SK-N-DZ (cell line): ENCODE measurements at places on chromosomes 3 and 15.

- no peak for DNase-seq
Measured at GRCh38 chr3:13645801-13646637, 97.1 kb downstream of the FBLN2 start.

DNA sequence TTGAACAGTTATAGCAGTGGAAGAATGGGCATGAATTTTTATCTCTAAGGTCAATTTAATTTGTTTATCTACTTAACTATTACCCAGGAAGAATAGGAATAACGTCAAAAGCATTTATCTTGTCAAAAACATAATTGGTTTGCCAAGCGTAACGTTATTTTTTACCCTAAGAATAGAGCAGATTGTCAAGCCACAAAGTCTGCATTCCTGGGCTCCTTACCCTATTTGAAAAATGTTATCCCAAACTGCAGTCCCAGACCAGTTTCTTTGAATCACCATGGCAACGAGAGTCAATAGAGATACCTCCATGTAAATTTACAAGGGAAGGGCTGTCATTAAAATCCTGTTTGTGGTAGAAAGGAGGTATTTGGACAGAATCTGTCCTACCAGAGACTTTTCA, 61.1 kb downstream of the CPNE4 start:
- no peak for DNase-seq

- no peak for DNase-seq
Measured at GRCh38 chr3:186319945-186320344, 42.1 kb downstream of the DGKG start.

GRCh38 chr3:7692866-7693265, 808.8 kb upstream of the LMCD1 start:
- DNase-seq, result no peak

GRCh38 chr15:41934843-41935242, 37.5 kb downstream of the EHD4 start:
- no peak for DNase-seq

- peak; percentile 3 for DNase-seq
Measured at GRCh38 chr15:23647421-23648370, at the start of gene MAGEL2. Gene MAGEL2, minus strand, starts transcription at chr15:23647867. Its CDS starts 125 bp downstream, at chr15:23647742.

DNA sequence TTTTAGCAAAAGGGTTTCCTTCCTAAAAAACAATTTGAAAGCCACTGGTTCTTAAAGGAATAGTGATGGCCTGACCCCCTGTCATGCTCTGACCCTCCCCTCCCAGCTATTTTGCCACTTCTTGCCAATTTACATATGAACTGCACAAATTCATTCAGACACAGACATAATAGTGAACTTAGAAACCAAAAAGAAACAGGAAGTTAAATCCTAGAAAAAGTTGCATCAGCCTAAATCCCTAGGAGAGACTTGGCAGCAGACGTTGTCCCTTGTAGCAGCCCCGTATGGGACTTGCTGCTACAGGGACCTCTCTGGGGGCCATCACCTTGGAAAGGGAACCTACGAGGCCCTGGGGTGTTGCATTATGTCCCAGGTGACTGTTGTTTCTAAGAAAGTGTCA, 14.3 kb upstream of the PDE8A start:
- DNase-seq, result no peak

DNA sequence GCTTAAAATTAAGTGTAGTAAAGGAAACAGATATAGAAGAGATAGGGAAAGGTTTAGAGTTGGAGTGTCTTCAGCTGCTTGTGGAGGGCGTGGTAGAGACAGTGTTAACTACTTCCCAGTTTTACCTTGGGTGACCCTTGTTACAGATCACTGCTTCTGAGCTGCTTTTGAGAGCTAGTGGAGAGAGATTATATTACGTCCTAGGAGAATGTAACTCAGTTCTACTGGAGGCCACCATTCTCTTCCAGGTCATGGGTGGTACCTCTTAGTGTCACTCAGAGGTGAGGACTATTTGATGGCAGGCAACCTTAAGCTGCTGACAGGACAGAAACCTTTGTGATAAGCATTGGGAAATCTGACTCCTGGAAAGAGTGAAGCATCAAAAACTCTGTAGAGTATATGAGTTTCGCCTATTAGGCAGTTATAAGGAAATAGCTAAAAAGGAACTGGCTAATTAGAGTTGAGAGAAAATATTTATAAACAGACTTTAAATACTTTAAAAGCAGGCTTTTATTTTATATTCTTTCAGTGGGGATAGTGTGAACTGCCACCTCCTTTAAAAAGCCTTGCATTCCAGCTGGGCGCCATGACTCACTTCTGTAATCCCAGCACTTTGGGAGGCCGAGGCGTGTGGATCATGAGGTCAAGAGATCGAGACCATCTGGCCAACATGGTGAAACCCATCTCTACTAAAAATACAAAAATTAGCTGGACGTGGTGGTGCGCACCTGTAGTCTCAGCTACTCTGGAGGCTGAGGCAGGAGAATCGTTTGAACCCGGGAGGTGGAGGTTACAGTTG, 106.5 kb downstream of the ZNF609 start:
- no peak for DNase-seq

DNA sequence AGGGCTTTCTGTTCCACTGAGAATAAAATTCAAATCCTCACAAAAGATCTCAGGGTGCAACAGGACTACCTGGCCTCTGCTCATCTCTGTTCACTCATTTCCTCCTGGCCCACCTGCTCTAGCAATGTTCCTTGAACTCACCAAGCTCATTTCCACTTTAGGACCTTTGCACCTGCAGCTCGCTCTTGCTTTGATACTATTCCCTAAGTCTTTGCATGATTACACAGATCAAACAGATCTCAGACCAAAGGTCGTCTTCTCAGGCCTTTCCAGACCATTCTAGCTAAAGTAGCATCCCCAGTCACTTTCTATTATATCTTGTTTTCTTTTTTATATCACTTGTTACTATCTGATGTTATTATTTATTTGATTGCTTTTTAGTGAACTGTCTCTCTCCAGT, 54.7 kb downstream of the B3GNT5 start:
- DNase-seq, result no peak

GRCh38 chr3:115322901-115323300, 175.8 kb upstream of the ZBTB20 start:
- no peak for DNase-seq

DNA sequence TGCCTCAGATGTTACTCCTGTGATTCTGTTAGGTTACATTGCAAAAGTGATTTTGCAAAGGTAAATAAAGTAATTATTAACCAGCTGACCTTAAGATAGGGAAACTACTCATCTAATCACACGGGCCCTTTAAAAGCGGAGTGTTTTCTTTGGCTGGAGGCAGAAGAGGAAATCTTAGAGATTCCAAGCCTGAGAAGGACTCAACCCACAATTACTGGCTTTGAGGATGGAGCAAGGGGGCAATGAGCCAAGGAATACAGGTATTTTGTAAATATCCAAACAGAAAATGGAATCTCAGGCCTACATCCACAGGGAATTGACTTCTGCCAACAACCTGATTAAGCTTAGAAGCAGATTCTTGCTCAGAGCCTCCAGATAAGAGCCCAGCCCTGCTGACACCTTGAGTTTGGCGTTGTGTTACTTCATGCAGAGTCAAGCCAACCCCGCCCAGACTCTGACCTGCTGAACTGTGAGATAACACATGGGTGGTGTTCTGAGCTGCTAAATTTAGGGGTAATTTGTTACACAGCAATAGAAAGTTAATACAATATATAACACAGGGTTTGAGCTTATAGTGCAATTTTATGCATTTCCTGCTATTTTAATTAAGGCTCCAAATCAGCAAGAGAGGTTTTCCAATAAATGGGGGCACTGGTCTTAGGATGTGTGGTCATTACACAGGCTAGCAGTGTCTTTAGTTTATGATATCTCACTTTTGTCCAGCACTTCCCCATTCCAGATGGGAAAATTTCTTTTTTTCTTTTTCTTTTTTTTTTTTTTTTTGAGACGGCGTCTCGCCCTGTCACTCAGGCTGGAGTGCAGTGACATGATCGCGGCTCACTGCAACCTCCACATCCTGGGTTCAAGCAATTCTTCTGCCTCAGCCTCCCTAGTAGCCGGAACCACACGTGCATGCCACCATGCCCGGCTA, 19.5 kb downstream of the NFKBIZ start:
- DNase-seq, result no peak

DNA sequence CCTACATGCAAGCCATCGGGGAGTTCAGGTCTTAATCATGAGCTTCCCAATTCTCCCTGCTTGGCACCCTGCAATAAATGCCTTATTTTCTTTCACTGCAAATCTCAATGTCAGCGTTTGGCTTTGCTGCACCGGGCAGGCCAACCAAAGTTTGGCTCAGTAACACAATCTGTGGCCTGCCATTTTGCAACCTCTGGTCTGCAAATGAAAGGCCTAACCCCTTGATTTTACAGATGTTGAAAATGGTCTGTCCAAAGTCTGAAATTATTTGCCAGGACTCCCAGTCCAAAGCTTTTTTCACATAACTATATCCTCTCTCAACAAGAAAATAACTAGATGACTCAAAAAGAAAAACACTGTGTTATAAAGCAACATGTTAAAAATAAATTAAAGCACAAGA, 34.0 kb upstream of the LEKR1 start:
- DNase-seq, result no peak

- no peak for DNase-seq
Measured at GRCh38 chr15:42404461-42405235, 45.3 kb downstream of the CAPN3 start.

DNA sequence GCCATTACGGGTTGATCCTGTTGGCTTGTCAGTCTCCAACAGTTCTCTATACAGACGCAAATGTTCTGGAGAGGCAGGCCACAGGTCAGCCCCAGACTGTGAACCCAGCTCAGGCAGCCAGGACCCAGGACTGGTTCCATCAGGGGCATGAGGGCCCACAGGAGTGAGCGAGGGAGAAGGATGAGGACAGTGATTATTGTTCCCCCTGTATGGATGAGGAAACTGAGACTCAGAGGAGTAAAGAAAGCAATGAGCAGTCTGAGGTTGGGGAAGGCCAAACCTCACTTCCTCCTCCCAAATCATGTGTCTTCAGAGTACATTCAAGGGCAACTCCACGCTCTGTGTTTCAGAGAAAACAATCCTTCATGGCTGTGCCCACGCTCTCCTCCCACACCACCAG, 121.9 kb downstream of the RPLP1 start:
- DNase-seq, result no peak

DNA sequence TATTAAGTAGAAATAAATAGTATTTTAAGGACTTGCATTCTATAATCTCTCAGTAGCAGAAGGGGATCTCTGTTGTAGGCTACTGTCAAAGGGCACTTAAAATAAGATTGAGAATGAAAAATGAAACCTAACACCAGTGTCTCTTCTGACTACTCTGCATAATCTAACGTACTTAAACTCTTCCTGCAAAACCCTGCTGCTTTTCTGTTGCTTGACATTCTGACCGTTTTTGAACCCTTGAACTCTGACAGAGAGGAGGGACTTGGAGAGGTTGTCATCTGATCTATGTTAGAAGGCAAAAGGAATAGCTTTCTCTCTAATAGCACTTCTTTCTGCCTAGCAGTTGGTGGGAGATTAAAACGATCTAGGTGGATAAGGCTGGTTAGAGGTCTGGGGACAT, 204.6 kb downstream of the ZIC1 start:
- peak; percentile 7 for DNase-seq

DNA sequence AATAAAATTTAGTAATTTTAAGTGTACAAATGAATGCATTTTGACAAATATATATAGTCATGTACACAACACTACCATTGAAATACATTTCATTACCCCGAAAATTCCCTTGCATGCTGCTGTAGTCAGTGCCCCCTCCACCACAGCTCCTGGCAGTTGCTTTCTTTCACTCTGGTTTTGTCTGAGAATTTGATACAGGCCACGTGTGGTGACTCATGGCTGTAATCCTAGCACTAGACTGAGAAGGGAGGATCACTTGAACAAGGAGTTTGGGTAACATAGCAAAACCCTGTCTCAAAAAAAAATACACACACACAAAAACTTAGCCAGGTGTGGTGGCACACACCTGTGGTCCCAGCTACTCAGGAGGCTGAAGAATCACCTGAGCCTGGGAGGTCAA, 65.4 kb downstream of the TFRC start:
- DNase-seq, result no peak

DNA sequence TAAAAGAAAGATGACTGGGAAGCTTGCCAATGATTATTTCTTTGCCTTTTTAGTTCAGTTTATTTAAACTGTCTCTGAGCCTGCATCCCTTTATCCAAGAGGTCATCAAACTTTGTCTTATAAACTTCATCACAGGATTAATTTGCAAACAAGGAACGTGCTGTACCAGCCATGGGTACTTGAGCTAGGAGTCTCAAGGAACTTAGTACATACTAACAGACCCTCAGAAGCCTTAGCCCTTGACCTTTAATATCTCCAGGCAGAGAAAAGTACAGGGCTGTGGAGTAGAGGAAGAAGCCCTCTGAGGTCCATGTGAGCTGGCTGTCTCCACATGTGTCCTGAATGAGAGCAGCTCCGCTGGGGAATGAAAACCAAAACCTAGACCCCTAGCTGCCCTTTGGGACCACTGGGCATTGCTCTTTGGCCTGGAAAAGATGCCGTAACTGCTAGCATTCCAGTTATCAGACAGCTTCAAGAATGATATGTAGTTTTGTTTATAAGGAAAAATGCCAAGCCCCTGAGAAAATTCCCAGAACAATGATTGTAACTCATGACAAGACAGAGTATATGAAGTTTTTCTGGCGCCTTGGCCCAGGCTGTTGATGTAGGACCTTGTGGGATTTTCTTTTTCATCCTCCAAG, 92.1 kb downstream of the ASB7 start:
- DNase-seq, result no peak

GRCh38 chr3:107428051-107428858, 51.0 kb downstream of the CCDC54 start:
- DNase-seq, result no peak

GRCh38 chr3:148873270-148873927, 8.3 kb downstream of the CPA3 start:
- DNase-seq, result no peak

- DNase-seq, result peak; percentile 58
Measured at GRCh38 chr3:172987273-172987672, 153.8 kb downstream of the SPATA16 start.

DNA sequence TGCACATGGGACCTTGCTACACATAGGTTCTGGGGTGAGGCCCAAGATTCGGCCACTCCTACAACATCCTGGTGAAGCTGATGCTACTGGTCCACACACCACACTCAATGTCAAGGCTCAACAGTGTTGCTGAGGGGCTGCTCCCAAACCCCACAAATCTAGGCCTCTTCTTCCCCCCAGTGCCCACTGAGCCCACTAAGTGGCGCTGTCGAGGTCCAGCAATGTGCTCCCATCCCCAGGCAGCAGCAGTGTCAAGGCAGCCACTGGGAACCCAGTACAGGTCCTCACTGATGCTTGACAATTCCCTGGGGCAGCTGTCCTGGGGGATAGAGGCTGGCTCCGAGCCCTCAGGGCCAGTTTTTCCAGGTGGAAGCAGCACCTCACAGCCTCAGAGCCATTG, 21.5 kb downstream of the SCN5A start:
- no peak for DNase-seq

GRCh38 chr15:89654847-89655805, at the start of gene KIF7:
Gene KIF7, minus strand, starts transcription at chr15:89655467. Its CDS starts 2,537 bp downstream, at chr15:89652930.
- DNase-seq, result peak; percentile 59

DNA sequence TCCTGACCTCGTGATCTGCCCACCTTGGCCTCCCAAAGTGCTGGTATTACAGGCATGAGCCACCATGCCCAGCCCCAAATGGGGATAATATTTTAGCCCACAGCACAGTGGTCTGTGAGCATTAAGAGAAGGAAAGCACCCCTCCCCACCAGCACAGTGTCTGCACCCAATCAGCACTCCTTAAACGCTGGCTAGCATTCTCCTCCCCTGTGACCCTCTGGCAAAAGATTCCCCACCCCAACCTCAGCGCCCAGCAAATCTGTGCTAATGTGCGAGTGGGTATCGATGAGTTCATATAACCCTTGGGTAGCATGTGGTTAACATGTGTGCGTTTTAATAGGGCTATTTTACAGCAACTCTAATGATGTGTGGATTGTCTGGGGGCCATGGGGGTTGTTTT, 18.3 kb upstream of the EPHB3 start:
- no peak for DNase-seq
